Anterior cingulate cortex (tissue), 58 donors: ENCODE measurements at places on chromosomes 4 and X.

DNA sequence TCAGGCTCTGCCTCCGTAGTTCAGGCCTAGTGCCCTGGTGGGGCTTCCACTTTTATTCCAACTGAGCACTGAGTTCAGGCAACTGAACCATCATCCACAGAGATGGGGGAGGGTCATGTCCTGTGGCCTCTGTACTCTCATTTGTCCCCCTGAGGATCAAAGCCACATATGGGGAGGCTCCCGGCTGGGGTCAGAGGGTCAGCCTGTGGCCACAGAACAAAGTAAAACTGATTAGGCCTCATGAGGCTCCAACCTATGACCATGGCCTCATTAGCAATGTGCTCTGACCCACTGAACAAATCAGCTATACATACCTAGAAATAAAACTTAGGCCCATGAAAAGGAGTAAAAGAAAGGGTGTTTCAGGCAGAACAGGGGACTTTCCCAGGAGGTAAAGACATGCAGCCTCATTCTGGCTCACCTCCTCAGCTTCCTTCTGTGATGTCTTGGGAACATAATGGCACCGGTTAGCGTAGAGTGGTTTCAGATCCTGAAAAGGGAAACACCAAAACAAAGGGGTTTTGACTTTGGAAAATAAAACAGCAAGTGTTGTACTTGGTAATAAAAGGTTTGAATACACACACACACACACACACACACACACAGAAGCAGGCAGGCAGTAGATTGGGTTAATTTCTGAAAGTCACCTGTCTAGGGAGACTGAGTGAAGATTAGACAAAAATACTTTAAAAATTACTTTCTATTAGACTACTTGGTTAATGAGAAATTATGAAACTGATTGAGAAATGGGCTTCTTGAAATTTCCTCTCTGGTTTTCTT, 24.3 kb downstream of the TMEM255A start:
- no peak for DNase-seq

GRCh38 chr4:90130076-90130475, 2.9 kb downstream of the CCSER1 start:
- DNase-seq: no peak

DNA sequence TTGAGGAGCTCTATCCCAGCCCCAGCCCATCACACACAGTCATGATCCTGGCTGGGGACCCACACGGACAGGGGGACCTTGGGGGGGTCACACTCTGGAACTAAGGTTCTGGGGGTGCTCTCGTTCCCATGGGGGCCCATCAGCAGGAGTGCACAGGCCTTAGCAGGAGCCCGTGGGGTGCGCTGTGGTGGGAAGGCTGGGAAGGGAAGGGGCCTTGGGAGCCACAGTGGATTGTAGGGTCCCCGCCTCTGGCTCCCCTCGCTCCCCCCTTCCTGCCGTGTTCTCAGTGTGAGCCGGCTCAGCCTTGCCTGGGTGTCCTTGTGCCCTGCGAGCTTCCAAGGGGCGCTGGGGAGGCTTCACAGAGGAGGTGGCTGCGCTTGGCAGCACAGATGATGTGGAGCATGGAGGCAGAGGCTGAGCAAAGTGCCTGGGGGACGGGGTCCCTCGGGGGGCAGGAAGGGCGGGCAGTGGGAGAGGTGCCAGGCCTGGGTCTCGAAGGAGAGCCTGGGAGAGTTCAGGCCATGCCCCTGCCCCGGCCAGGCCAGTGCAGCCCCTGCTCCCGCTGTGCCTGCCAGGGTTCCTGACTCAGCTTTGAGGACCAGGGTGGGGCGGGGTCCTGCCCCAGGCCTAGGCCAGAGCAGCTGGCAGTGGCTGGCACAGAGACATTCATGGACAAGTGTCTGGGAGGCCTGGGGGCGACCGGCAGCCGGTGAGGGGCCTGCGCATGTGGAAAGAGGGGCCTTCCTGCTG, 5.5 kb upstream of the HGFAC start:
- no peak for DNase-seq

DNA sequence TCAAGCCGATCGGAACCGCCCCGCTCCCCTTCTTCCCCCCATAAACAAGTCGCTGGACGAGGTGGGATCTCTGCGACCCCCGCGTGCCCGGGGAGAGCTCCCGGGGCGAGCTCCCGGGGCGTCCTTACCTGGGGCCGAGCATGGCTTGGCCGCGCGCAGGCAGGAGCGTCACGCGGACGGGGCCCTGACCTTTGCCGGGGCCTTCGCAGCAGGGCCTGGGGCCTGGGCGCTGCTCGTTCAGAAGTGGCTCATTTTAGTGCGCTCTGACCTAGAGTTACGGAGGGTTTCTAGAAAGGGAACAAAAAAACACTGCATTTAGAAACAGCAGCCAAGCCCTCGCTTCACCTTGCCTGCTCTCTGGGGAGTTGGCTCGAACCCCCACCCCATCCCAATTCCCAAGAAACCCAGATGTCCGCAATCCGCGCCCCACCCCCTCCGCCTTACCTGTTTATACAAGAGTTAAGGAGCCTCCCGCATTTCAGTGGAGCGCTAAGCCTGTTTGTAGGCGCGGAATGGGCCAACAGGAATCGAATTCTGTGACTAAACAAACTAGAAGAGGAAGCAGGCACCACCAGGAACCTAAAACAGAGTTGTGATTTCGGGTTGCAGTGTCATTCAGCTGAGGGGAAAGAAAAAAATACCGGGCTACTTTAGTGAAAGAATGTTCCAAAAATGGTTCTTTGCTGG, 814 bp upstream of the RBM47 start:
- DNase-seq: peak; percentile 30

DNA sequence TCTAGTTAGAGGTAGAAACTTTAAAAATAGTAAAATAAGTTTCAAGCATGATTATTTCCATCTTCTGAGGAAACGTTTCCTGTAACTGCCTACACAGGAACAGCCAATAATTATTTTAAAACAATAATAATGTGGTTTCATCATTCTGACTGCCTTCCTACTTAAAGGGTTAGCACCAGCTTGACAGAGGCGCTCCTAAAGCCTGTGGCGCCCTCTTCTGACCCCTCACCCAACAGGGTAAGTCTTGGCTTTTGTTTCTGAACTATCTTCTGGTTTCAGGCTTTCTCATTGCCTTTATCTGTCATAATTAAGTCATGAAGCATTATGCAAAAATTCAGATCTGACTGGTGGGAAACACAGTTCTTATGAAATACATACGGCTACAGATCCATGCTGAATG, 96.7 kb downstream of the ITM2A start:
- no peak for DNase-seq

- DNase-seq: peak; percentile 32
These were observed at the start of gene CCDC160 for GRCh38 chrX:134236626-134237614. Gene CCDC160 (plus strand): TSS chrX:134237182. CDS start chrX:134244801, 7,619 bp downstream.

DNA sequence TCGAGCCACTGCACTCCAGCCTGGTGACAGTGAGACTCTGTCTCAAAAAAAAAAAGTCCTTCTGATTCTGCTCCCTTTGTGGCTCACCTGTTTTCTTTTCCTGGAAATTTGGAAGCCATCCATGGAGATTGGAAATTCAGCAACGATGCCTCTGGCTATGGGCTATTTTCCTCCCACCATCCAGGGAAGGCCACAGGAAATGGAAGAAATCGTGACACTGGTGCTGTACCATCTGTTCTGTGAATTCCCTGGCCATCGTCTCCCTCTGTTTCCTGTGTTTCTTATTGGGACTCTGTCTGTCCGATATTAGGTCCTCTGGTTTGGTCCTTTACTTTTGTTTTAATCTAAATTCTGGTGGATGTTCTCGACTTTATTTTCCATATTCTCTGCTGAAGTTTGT, 29.4 kb upstream of the ADRA2C start:
- no peak for DNase-seq

DNA sequence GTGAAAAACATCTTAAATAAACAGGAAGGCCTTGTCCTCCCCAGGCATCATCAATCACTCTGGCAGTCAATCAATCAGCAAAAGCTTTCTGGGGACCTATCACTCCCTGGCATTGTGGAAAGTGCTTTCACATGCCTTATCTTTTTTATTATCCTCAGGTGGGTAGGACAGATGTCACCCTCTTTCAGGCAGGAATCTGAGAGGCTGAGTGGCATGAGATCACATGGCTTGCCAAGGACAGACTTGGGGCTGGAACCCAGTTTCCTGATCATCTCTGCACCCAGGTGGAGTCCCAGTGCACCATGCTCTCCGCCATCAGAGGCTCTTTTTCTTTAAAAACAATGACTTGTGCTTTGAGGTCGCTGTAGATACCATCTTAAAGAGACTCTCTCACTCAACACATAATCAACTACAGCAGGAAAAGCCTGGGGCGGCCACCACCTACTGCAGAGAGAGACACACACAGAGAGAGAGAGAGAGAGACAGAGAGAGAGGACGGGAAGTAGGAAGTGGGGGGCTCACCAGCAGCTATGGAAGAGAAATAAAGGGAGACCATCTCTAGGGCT, 282.7 kb downstream of the PTTG2 start:
- DNase-seq: no peak

DNA sequence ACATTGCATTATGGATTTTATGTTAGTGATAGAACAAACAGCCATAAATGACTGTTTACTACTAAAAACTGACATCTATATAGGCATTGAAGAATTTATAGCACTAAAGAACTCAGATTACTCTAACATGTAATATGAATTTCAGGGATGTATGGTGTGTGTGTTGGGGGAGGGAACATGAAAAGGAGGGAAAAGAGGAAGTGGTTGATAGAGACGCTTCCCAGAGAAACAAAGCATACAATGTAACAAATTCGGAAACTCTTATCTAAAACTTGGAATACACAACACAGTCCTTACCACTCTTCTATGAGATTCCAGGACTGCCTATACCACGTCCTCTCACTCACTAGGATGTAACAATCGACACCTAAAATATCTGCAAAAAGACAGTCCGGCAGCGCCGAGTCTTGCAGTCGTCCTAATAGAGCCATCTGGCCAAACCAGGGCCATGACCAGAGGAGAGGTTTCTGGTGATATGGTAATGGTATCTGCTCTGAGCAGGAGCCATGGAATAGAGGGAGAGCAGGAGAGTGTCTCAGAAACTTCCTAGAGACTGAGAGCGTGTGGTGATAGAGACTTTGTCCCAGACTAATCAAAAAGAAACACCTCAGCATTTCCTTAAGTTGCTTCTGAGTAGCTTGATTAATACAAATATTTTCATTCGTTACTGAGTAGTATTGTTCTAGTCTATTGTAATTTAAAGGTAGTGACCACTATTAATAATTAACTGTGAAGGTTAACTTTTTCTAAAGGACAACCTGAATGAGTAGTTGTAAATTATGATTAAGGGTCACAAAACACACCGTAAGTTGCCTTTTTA, 251.9 kb upstream of the ETNPPL start:
- DNase-seq: no peak
